ENCODE measurements at places on chromosomes 2 and 18.

DNA sequence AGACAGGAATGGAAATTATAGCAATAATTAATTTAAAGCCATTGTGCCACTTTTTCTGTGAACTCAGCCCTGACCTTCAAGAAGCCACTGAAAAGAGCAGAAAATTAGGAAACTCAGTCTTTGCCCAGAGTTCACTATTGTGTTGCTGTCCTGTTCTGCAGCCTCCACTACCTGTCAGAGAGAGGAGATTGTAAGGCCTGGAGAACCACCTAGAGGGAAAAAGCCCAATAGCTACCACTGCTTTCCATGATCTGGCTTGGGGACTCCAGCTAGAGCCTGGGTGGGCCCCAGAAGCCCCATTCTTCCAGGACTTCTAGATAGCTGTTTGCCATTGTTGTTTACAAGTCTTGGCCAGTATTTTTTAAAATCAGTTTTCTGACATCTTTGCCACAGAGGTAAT lies 176.1 kb upstream of the KLF7 start:
- DNase-seq = no peak

DNA sequence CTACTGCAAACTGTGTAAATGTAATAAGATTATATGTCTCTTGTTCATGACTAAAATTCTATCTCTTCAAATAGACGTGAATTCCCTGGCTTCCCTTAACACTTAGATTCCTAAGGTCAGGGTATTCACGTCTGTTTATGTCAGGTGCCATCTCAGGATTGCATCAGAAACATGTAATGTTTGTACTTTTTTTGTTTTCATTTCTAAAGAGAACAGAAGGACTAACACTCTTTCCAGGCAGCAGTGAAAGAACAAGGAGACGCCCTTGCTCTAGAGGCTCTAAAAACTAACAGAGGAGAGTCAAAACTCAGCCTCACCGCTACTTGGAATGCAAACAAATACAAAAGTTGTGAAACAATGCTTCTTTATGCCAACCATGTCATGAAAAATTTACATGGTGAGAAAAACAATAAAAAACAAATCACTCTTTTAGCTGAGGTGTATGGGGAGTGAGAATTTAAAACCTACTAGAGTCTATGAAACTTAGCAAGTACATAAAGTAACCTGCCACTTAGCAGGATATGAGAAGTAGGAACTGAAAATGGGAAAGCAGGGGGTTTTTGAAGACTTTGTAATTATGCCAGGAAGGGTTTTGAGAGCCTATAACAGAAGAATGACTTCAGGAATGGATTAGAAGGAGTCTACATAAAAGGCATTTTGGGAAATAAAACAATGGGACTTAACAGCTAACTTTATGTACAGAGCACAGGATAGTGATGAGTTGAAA lies 522.7 kb downstream of the THSD7B start:
- no peak for DNase-seq

- no peak for DNase-seq
Observed at GRCh38 chr2:124692707-124693106, 667.6 kb downstream of the CNTNAP5 start.

DNA sequence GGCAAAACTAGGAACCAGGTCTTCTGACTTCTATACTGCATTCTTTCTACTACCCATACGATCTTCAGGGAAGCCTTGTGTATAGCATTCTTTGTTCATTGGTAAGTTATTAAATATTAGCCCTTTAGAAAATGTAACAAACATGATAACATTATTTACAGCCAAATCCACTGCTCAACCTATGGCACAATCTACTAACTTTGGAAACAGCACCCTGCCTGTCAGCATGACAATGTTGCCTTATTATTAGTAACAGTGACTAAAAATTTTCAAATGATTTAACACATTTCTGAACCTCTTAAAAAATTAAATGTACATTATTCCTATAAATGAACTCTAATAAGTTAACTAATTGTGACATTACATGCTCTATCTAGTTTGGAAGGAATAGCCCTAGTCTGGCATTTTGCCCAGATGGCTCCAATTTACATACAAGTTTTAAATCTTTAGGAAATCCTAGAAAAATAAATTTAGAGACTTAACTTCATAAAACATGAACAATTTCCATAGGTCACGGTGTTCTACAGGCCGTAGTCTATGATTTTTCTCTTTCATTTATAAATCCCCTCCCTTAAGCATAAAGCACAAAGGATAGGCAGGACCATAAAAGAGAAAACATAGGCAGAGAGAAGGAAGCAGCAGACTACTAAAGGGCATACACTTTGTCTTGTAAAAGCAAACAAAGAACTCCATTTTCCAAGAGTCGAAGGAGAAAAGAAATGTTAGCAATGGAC lies 33.7 kb downstream of the YES1 start:
- no peak for DNase-seq

DNA sequence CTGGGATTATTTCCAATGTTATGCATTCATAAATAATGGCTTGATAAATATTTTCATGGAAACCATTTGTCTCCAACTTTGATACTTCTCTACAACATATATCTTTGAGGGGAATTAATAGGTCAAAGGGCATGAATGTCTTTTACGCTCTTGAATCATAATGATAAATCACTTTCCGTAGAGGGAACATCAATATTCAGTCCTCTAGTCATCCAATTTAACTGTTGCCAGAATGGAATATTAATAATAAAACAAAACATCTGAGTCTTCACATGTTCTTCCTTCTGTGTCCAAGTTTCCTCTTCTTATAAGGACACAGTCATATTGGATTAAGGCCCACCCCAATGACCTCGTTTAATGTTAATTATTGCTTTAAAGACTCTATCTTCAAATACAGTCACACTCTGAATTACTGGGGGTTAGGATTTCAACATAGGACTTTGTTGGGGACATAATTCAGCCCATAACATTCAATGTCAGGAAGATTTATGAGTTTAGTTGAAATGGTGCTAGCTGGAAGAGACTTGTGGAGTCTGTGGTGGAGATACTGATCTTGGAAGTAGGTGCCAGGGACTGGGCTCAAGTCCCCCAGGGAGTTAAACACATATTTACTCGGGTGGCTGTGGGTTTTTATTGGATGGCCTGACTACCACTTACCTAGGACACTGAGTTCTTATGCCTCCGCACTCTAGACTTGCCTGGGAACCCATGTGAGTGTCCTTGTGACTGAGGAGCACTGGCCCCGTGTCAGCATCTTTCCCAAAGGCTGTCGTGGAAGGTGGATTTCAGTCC lies 85.0 kb upstream of the SEC11C start:
- DNase-seq = no peak

- DNase-seq = no peak
Observed at GRCh38 chr18:12405066-12405465, 2.7 kb upstream of the PRELID3A start.

Measured in Panc1 (cell line).